ENCODE measurements at places on chromosomes 1 and 21.

DNA sequence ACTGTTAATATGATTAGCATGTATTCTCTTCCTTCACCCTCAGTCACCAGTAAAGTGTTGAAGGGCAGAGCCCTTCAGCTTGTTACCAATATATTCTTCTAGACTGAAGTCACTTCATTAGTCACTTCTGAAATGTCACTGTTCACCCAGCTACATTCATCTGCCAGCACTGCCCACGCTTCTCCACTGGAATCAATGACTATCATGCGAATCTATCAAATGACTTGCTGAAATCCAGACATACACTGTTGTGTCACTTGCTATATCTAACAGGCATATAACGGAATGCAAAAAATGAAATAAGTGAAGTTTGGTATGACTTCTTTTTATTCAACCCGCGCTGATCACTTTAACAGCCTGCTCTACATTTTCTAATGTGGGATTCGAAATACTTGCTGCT is 16.1 kb downstream of the FH start:
- DNase-seq, result no peak

- no peak for DNase-seq
Observed at GRCh38 chr1:119652587-119652986, 4.5 kb upstream of the ZNF697 start.

DNA sequence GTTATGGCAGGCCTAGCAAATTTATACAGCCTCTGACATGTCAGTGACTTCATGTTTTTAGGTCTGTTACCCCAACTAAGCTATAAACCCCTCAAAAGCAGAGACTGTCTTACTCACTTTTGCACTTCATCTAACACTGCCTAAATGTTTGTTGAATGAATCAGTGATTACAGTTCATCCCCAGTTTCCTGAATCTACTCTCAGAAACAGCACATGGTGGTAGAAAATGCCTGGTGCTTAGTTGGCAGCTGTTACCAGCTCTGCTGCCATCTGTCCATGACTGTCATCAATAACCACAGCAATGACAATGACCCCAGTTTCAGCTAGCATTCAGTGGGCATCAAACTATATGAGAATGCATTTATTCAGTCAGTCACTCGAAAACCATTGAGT is 110.5 kb upstream of the SERBP1 start:
- no peak for DNase-seq

DNA sequence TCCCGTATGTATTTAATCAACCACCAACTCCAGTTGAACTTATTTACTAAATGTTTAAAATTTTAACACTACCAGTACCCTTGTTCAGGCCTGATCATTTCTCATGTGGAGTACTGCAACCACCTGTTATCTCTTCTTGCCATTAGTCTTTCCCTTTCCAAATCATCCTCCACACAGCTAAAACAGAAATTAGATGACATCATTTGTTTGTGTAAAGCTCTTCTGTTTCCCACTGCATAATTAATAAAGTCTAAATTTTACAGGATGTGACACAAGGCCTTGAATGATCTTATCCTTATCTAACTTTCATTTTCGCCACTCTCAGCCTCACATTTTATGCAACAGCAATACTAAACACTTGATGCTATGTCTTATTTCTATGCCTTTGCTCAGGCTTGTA is 24.4 kb downstream of the GDAP2 start:
- DNase-seq, result no peak

- DNase-seq, result no peak
Observed at GRCh38 chr1:156128308-156128653, 13.8 kb downstream of the LMNA start.

GRCh38 chr1:78797108-78797781 is 147.6 kb downstream of the IFI44 start:
- no peak for DNase-seq

DNA sequence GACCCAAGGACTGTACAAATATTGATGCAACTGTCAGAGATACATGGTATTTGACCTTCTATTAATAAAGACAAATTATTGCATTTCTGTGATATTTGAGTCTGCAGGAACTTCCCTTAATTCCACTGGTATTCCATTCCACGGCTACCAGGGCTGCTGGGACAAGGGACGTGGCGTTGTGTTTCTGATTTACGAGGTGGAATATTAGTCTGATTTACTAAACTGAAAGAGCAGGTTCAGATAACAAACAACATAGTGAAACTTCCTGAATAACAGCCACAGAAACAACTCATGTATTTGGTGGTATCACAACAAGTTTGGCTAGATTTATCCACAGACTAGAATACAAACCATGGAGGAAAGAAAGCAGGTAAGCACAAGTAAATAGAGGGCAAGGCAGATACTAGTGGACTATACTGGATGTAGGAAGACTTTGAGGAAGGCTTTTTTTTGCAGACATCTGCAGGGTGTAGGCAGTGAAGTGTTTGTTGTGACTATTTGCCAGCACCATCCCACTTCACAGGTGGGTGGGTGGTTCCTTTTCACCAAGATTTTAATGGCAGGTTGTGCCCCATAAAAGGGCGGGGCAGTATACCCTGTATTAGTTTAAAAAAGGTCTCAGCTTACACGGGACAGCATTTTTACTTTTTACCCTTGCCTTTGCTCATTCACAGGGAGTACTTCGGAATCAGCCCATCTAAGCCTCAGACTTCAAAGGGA is 100.4 kb downstream of the FGGY start:
- no peak for DNase-seq

DNA sequence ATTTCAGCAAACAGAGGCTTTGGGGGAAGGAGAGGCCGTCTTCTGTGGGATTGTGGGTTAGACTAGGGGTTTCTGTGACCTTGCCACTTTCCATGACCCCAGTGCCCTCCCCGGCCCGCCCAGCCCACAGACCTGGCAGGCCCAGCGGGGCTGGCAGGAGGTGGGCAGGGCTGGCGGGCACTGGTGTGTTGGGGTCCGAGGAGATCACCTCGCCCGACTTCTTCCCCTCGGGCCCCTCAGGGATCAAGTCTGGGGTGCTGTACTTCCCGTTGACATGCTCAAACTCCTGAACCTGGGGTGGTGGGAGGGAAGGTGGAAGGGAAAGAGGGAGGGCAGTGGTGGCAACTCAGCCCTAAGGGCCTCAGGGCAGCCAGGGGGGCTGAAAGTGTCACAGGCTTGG is 56.3 kb downstream of the CHD5 start:
- DNase-seq, result no peak

GRCh38 chr1:23720256-23720995 is 22.8 kb upstream of the ELOA start:
- DNase-seq, result no peak

- DNase-seq, result no peak
Observed at GRCh38 chr1:186144505-186144904, 230.5 kb downstream of the TPR start.

GRCh38 chr1:58722967-58723366 is 23.1 kb upstream of the MYSM1 start:
- DNase-seq, result no peak

- no peak for DNase-seq
Observed at GRCh38 chr1:14634486-14634885, 36.0 kb downstream of the KAZN start.

- DNase-seq, result no peak
Observed at GRCh38 chr1:1091344-1092148, 17.4 kb upstream of the RNF223 start.

DNA sequence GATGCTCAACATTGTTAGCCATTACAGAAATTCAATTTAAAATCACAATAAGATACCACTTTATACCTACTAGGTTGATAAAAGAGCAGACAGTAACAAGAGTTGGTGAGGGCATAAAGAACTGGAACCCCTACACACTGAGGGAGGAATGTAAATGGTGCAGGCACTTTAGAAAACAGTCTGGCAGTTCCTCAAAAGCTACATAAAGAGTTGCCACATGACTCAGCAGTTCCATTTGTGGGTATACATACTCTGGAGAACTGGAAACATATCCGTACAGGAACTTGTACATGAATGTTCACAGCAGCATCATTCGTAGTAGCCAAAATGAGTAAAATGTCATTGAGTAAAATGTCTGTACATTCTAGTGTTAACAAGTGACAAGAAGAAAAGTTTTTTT is 17.0 kb downstream of the NSL1 start:
- no peak for DNase-seq

Measured in NCI-H2081 treated with DMSO at 0.1 percent for 48 hours (cell line).